Left lung (tissue), 14 donors: ENCODE measurements at places on chromosomes 4 and X. TPM values are rescaled to one million over a fixed set of nuclear protein-coding genes. Genes with fewer than 3 reads are reported as not detected.

RELL1 gene
- 10.4 TPM for polyA plus RNA-seq

VSIG1 gene
- polyA plus RNA-seq, result 0.53 TPM

RBM47 gene
- 28.9 TPM for polyA plus RNA-seq

FHL1 gene
- polyA plus RNA-seq, result 253 TPM

HS3ST1 gene
- polyA plus RNA-seq, result 4.6 TPM

RASL11B gene
- 26.4 TPM for polyA plus RNA-seq

LONRF3 gene
- polyA plus RNA-seq, result 4.3 TPM

CFAP299 gene
- 1.2 TPM for polyA plus RNA-seq

SOX3 gene
- 0.06 TPM for polyA plus RNA-seq

TAPT1 gene
- polyA plus RNA-seq, result 54.8 TPM

ART3 gene
- polyA plus RNA-seq, result 0.27 TPM

RTL3 gene
- 0.04 TPM for polyA plus RNA-seq

SOWAHD gene
- 0.63 TPM for polyA plus RNA-seq

STK32B gene
- 3.8 TPM for polyA plus RNA-seq

OPN1MW gene
- polyA plus RNA-seq, result not detected

ZNF827 gene
- 35.4 TPM for polyA plus RNA-seq

CXCL6 gene
- polyA plus RNA-seq, result not detected

ERCC6L gene
- 3.6 TPM for polyA plus RNA-seq

NPNT gene
- polyA plus RNA-seq, result 95.6 TPM

MRFAP1L1 gene
- 125 TPM for polyA plus RNA-seq

TMEM255A gene
- 1.8 TPM for polyA plus RNA-seq

ARHGAP6 gene
- 25.4 TPM for polyA plus RNA-seq

TKTL1 gene
- 0.32 TPM for polyA plus RNA-seq

GABRB1 gene
- 0.38 TPM for polyA plus RNA-seq

SHOX gene
- polyA plus RNA-seq, result 0.13 TPM

PABPC1L2A gene
- polyA plus RNA-seq, result not detected

ATOH1 gene
- polyA plus RNA-seq, result not detected

PDLIM3 gene
- polyA plus RNA-seq, result 12.9 TPM

IL9R gene
- 0.26 TPM for polyA plus RNA-seq

GRIA3 gene
- polyA plus RNA-seq, result 0.35 TPM

STIM2 gene
- 53.5 TPM for polyA plus RNA-seq

SNCA gene
- polyA plus RNA-seq, result 56.3 TPM

SLC4A4 gene
- 45.0 TPM for polyA plus RNA-seq

CRMP1 gene
- 68.0 TPM for polyA plus RNA-seq

IQCM gene
- polyA plus RNA-seq, result not detected

NDUFB11 gene
- 80.7 TPM for polyA plus RNA-seq

GPM6B gene
- polyA plus RNA-seq, result 37.2 TPM

CXCL3 gene
- 1.0 TPM for polyA plus RNA-seq

TXK gene
- 5.0 TPM for polyA plus RNA-seq

TMEM154 gene
- 1.6 TPM for polyA plus RNA-seq

GPR34 gene
- 3.4 TPM for polyA plus RNA-seq

THAP9 gene
- polyA plus RNA-seq, result 12.2 TPM

RBM46 gene
- 0.06 TPM for polyA plus RNA-seq

MAN2B2 gene
- polyA plus RNA-seq, result 16.3 TPM

CT83 gene
- polyA plus RNA-seq, result not detected

MAGEA10 gene
- polyA plus RNA-seq, result not detected

CACNA1F gene
- polyA plus RNA-seq, result 0.25 TPM

MAGED1 gene
- 321 TPM for polyA plus RNA-seq

ZC4H2 gene
- 27.8 TPM for polyA plus RNA-seq

TKTL2 gene
- not detected for polyA plus RNA-seq

TSPAN7 gene
- 43.4 TPM for polyA plus RNA-seq

BEND4 gene
- polyA plus RNA-seq, result 0.04 TPM
